Epithelial cell of esophagus (primary cell): ENCODE measurements at places on chromosomes 5 and 9.

- DNase-seq = no peak
Measured at GRCh38 chr9:115192835-115193525, 75.0 kb upstream of the TNC start.

- no peak for DNase-seq
Measured at GRCh38 chr5:58999804-59000203, 416.9 kb downstream of the RAB3C start.

DNA sequence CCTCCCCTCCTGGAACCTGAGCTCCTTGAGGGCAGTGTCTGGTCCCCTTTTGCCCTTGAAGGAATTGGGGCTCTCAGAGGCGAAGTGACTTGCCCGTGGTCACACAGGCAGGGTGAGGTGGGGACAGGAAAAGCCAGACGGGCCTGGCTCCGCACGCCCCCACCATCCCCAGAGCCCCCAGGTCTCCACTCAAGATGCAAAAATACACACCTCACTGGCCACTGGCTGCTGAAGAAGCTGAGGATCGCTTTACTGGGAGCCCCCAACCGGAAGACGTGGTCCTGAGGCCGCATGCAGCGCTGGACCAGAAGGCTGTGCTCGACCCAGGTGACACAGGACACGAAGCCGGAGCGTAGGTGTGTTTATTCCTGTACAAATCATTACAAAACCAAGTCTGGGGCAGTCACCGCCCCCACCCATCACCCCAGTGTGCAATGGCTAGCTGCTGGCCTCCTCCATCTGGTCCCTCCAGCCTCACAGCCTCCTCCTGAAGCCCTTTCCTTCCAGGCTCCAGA, 7.6 kb upstream of the AK1 start:
- DNase-seq = no peak

DNA sequence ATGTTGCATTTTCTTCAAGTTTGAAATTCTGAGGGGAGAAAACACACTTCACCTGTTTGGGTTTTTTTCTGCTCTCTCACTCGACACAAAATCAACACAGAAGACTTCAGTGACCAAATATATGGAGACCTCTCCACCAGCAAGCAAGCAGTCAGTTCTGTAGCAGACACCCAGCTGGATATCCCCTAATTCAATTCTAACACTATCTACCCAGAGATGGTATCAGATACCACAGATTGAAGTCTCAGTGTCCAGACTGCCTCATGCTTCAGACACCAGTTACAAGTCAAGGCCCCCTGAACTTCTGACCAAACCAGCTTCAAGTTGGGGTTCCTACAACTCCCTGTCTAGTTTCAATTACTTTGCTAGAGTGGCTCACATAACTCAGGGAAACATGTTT, 97.8 kb downstream of the INVS start:
- no peak for DNase-seq

DNA sequence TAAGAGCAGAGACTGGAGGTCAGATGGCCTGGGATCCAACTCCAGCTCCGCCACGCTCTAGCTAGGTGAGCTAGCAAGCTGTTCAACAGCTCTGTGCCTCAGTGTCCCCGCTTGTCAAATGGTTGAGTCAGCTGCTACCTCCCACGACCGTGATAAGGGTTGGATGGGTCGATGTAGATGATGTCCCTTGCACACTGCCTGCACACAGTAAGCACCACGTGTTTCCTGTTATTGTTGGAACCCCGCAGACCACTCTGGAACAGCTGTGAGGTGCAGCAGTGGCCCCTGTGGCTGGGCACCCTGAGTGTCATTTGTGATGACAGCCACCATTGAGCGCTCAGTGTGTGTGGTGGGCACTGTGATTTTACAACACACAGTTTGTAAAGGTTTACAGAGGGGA, 54.0 kb upstream of the CTSL start:
- no peak for DNase-seq

GRCh38 chr5:68505917-68506860, 290.6 kb downstream of the PIK3R1 start:
- DNase-seq = peak; percentile 6

DNA sequence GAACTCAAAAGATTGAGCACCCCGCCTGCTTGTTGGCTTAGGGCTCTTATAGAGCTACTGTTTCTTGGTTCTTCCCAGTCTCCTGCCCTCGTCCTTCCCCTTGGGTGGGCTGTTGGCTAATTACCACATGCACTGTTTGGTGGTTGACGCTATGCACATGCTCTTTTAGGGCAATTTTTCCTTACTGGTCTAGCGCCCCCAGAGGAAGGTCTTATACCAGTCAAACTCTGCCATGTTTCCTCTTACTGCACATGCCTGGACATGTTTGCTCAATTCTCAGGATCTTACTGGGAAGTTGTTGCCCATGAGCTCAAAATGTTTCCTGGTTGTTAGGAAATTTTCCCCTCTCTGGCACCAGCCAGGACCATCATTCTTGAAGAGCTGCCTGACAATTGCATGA, 101.9 kb downstream of the SLC28A3 start:
- peak; percentile 42 for DNase-seq

GRCh38 chr5:179795049-179795862, 1.5 kb downstream of the LTC4S start:
- peak; percentile 62 for DNase-seq

- no peak for DNase-seq
Measured at GRCh38 chr9:86771941-86772634, 175.2 kb downstream of the GAS1 start.

DNA sequence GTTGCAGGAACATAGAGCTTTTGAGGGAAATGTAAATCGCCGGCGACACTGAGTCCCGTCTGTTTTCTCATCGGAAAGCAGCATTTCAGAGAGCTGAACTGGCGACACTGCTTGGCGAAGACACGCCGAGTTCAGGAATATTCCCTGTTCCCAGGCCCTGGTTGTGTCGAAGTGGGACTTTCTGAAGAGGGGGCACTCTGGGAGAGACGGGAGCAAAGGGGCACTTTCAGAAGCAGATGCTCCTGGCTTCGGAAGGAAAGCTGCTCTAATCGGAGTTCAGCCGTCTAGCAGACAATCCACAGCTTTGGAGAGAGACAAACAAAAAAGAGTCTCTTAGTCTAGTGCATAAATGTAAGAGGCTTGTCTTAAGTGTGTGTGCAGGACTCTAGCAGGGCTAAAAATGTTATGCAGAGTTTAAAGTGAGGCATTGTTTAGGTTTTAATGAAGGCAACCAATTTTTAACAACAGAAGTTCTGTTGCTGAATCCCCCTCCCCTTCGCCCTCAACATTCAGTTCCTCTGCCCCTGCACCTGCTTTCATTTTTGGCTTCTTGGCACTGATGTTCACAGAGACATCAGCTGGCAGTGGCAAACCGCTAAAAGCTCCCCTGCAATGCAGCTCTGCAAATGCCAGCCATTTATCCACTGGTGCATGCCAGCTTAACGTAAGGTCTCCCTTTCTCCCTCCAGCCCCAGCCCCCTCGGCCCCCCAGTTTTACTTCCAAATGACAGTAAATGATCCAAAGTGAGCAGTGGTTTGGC, 289.5 kb upstream of the MPDZ start:
- DNase-seq = no peak

DNA sequence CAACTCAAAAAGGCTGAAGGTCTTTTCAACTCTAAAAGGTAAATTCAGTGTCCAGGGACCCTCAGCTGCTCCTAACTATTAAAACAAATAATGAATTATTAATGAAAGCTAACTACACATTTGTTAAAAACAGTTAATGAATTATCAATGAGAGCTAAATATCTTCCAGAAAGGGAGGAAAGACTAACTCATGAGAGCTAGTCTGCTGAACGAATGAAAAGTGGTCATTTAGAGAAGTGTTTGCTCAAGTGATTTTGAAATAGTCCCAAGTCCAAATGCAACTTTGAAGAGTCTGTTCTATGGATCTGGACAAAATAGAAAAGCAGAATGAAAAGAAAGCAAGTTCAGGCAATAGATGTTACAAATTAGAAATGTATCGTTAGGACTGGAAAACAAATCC, 133.9 kb upstream of the SPEF2 start:
- no peak for DNase-seq

- DNase-seq = peak; percentile 76
Measured at GRCh38 chr5:9207817-9208418, 338.0 kb downstream of the SEMA5A start.

DNA sequence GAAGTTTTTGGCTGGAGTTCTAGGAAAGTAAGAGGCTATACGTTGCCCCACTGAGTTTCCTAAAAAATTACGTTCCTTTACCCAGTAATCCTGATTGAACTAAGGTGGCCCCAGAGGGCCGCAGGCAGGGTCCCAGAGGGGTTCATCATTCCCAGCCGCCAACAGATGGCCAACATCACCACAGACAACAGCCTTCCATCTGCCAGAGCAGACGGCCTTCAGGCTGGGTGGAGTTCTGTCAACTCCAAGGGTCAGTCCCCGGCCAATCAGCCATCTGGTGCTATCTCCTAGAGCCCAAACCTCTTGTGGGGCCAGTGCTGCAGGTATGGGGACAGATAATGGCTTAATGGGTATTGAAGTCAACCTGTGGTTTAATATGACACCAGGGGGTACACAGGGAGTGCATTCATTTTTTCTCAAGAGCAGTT, 30.4 kb downstream of the TBC1D2 start:
- DNase-seq = no peak

DNA sequence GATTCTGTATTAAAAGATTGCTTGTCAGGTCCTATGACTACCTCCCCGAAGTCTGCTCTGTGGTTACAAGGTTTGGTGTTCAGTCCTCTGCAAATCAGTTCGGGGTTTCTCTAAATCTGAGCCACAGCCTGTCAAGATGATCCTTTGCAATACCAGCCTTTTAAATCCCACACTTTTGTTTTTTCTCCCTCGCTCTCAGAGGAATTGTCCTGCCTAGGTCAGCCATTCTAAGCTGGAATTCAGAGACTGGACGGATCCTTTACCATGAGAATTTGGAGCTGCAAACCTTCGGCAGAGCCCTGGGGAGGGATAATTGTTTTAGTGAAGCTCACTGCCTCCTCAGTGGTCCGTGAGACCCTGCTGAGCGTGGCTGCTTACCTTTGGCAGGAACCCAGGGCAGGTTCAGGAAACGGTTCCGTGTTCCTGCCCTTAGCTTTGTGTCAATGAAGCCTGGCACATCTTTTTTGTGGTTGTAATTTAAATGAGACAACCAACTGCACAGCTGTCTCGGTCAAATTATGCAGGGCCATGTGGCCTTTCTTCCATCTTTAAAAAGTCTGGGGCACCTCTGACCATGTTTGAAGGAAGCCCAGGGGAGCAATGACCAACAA, 47.2 kb downstream of the EBF1 start:
- no peak for DNase-seq

GRCh38 chr5:41574391-41574790, 64.0 kb upstream of the PLCXD3 start:
- no peak for DNase-seq

DNA sequence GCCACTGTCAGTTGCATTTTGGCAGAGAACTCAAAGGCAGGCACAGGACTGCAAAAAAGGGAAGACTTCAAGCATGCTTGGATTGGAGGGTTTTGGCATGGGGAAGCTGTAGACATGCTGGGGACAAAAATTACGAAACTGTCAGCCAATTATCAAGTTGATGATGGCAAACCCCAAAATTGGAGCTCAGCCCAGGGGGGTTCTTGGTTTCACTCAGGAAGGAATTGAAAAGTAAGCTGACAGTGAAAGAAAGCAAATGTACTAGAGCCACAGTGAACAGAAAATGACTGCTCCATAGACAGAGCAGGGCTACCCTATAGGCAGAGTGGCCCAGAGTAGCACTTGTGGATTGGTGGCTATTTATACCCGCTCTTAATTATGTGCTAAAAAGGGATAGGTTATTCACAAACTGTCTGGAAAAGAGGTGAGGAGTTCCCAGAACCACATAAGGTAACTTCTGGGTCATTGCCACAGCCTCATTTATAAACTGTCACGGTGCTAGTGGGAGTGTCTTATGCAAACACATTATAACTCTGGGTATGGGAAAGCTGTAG, 14.6 kb upstream of the CFAP95 start:
- no peak for DNase-seq

GRCh38 chr5:73393611-73394489, 54.7 kb downstream of the FOXD1 start:
- DNase-seq = no peak

GRCh38 chr5:180401229-180401907, 48.2 kb upstream of the GFPT2 start:
- DNase-seq = no peak

DNA sequence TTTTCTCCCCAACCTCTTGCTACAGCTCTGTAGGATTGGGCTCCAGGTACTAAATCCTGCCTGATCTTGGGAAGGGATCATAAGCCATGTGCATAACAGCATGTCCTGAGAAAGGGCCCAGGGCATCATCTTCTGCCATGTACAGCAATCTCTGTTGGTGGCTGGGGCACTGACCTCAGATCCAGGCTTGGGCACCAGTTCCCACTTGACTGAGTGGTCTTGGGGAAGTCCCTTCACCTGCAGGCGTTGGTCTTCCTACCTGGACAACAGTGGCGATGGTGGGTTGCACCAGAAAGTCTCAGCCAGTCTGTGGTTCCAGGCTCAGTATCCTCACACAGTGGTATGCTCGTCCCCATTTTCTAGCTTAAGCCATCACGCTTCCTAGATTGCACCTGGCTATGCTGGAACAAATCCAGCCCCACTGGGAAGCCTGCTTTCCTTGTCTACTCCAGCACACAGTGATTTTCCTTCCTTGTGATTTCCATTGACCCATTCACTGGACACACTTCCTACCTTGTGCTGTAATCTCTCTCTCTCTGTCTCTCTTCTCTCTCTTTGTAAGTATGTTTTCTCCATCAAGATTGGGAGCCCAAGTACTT, 121.7 kb upstream of the PITX1 start:
- no peak for DNase-seq

DNA sequence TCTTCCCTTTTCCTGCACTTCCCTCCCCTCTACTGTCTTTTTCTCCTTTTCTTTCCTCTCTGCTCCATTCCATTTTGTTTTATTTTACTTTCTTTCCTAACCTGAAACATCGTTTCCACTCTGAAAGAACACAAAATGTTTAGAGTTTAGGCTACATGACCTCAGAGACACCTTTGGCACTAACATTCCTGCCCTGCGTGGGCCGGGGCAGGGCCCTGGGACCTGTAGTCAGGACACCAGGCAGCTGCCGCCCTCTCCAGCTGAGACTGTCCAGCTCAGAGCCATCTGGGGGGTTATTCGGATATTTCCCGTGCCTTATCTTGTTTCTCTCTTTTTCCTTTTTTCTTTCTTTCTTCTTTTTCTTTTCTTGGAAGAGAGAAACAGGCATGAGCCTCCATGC, 58.3 kb upstream of the ERCC6L2 start:
- DNase-seq = no peak

GRCh38 chr5:172453206-172453985, 929 bp downstream of the SH3PXD2B start:
- DNase-seq = peak; percentile 57

GRCh38 chr9:68710111-68710471, 5.1 kb downstream of the PIP5K1B start:
- no peak for DNase-seq

- no peak for DNase-seq
Measured at GRCh38 chr5:157286761-157287211, 20.9 kb downstream of the CYFIP2 start.

- no peak for DNase-seq
Measured at GRCh38 chr5:103657301-103657700, 94.7 kb upstream of the NUDT12 start.

DNA sequence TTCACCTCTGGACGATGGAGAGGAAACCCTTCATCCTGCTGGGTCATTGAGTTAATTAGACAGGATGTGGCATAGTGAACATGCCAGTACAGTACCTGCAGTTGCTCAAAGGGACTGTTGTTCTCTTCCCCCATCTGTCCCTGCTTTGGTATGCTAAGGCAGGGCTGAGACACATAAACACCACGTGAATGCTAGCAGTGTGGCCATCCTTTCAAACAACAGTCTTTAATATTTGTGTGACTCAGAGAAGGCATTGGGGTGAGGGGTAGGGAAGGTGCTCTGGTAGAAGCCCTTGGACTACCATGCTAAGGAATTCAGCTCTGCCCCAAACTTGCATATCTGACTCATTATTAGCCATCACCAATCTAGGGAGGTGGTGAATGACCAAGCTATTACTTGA, 180.2 kb upstream of the ZNF618 start:
- peak; percentile 61 for DNase-seq
